ENCODE measurements at places on chromosomes 5 and 9.

DNA sequence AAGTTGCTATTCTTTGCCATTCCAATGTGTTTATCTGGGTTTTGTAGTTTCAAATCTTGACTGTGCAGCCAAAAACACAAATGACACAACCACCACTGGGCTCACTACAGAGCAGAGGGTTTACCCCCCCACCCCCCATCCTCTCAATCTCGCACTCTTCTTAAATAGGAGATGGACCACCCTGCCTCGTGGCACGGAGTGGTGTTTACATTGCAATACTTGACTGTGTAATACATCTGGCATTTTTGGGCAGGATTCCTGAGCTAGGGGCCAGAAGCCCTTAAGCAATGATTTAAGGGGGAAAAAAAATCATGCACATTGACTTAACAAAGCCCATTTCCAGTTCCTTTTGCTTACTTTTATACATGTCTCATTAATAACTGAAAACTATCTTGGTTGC is 19.0 kb downstream of the PTCH1 start:
- peak overlapping the region; percentile 43 for H3K4me3 ChIP-seq
- peaks cover 19% of the 10 kb centered on the region for H3K27me3 ChIP-seq
- H3K27ac ChIP-seq: no peak overlapping the region
- no peak for DNase-seq
- H3K4me1 ChIP-seq: peaks cover 36% of the 10 kb centered on the region

DNA sequence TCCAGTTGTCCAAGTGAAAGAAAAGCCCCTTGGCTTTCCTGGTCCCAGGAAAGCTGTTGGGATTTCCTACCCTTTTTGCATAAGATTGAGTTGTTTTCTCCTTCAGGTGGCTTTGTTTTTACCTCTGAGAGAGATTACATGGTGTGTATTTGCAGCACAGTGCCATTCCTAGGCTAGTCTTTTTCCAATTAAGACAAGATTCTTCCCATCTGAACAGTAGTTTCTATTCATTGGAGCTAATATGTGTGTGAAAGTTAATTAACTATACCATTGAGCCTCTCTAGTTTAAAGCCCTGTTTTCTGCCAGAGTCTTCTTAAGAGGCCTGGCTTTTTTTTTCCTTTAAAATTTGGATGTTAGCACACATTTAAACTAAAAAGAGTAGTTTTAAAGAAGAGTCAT is 20.1 kb downstream of the MSANTD3 start:
- H3K27me3 ChIP-seq: no peaks in the 10 kb centered on the region
- no peak for DNase-seq
- H3K36me3 ChIP-seq: peaks cover 11% of the 10 kb centered on the region
- H3K4me3 ChIP-seq: no peak overlapping the region

DNA sequence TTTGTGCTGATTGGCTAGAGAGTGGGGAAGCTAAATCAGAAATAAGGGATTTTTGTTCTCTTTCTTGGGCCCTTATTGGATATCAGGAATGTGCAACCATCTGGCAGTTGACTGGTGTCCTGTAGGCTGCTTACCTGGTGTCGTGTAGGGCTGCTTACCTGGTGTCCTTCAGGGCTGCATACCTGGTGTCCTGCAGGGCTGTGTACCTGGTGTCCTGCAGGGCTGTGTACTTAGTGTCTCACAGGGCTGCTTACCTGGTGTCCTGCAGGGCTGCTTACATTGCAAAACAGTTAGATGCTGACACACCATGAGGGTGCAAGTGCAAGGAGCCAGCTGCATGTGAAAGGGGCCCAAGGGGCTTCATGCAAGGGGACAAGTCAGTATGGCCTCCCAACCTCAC is 249.3 kb downstream of the ICE1 start:
- H3K27ac ChIP-seq: no peak overlapping the region
- H3K36me3 ChIP-seq: no peaks in the 10 kb centered on the region
- H3K27me3 ChIP-seq: peaks cover 7% of the 10 kb centered on the region
- H3K4me1 ChIP-seq: no peaks in the 10 kb centered on the region
- no peak for DNase-seq

DNA sequence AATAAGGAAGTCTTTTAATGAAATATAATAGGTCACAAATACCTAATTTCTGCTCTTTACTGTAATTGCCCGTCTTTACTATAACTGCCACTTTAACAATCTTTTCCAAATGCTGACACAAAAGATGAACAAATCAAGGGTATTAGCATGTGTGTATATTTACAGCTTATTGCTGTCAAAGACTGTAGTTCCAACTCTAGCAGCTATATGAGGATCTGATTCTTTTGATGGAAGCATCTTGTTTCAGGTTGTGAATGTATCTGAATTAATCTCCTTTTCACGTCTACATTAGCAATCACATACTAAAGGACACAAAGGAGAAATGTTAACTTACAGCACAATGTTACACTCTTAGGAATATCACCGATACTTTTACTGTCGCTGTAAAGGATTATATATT is 27.9 kb downstream of the RFX3 start:
- peak overlapping the region; percentile 61 for H3K27ac ChIP-seq
- H3K4me1 ChIP-seq: peaks cover 10% of the 10 kb centered on the region
- peaks cover 5% of the 10 kb centered on the region for H3K36me3 ChIP-seq

GRCh38 chr9:137255448-137256114 is 454 bp downstream of the NELFB start:
- DNase-seq: no peak
- peak overlapping the region; percentile 88 for H3K4me3 ChIP-seq
- H3K36me3 ChIP-seq: no peaks in the 10 kb centered on the region

GRCh38 chr5:19104948-19105347 is 883.1 kb downstream of the CDH18 start:
- H3K4me1 ChIP-seq: no peaks in the 10 kb centered on the region
- H3K4me3 ChIP-seq: no peak overlapping the region
- H3K27ac ChIP-seq: no peak overlapping the region
- H3K27me3 ChIP-seq: no peaks in the 10 kb centered on the region
- no peak for DNase-seq

- peaks cover 24% of the 10 kb centered on the region for H3K27me3 ChIP-seq
- peaks cover 2% of the 10 kb centered on the region for H3K36me3 ChIP-seq
- no peaks in the 10 kb centered on the region for H3K4me1 ChIP-seq
- H3K4me3 ChIP-seq: no peak overlapping the region
Measured at GRCh38 chr5:135517631-135518030, 18.1 kb downstream of the NEUROG1 start.

GRCh38 chr5:136073714-136074529 is 45.1 kb downstream of the TGFBI start:
- peaks cover 2% of the 10 kb centered on the region for H3K4me1 ChIP-seq
- H3K4me3 ChIP-seq: no peak overlapping the region
- H3K36me3 ChIP-seq: peaks cover 3% of the 10 kb centered on the region
- DNase-seq: no peak

- no peaks in the 10 kb centered on the region for H3K36me3 ChIP-seq
- no peak overlapping the region for H3K4me3 ChIP-seq
- H3K27ac ChIP-seq: no peak overlapping the region
- peaks cover 6% of the 10 kb centered on the region for H3K27me3 ChIP-seq
- DNase-seq: no peak
Measured at GRCh38 chr5:96459313-96460121, 26.5 kb upstream of the PCSK1 start.

DNA sequence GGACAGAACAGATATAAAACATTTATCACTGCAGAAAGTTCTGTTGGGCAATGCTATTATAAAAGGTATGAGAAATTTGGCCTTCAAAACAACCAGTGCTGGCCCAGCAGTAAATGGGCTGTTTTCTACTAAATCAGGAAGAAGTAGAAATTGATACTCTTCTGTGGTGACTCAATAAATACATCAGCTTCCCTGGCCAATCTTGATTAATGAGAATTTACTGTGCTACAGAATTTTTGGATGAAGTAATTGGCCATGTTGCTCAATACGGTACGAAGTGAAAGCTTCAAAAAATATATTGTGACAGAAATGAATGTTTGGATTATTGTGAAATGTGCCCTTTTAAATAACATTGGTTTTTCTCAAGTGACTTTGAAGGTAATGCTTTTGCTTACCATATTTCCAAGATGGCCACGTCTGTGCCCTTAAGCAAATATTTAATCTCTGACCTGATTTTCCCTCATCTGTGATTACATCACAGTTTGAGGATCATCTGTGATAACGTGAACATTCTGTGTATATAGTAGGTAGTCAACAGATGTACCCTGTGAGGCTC is 4.2 kb downstream of the DNAJA1 start:
- H3K27ac ChIP-seq: peak overlapping the region; percentile 76
- H3K4me1 ChIP-seq: peaks cover 44% of the 10 kb centered on the region
- no peak for DNase-seq
- peaks cover 8% of the 10 kb centered on the region for H3K36me3 ChIP-seq
- peak overlapping the region; percentile 39 for H3K4me3 ChIP-seq

DNA sequence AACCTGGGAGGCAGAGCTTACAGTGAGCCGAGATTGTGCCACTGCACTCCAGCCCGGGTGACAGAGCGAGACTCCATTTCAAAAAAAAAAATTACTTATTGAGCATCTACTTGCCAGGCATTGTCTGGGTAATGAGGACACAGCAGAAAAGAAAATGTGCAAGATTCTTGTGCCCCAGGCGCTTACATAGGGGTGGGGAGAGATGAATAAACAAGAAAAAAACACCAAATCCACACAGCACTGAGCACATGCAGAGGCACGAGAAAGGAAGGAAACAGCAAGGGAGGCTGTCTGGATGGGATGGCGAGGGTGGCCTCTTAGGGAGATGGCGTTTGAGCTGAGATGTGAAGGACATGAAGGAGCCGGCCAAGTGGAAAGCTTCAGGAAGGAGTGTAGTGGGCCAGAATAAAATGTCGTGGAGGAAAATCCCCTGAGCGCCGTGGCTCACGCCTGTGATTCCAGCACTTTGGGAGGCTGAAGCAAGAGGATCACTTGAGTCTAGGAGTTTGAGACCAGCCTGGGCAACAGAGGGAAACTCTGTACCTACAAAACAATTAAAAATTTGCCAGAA is 13.9 kb downstream of the DYNC2I2 start:
- H3K36me3 ChIP-seq: no peaks in the 10 kb centered on the region
- H3K4me3 ChIP-seq: no peak overlapping the region
- H3K4me1 ChIP-seq: peaks cover 3% of the 10 kb centered on the region
- H3K27me3 ChIP-seq: no peaks in the 10 kb centered on the region
- H3K27ac ChIP-seq: peak overlapping the region; percentile 67

GRCh38 chr9:14978022-14979000 is 68.1 kb upstream of the FREM1 start:
- no peak overlapping the region for H3K4me3 ChIP-seq
- no peak overlapping the region for H3K27ac ChIP-seq
- H3K4me1 ChIP-seq: no peaks in the 10 kb centered on the region
- H3K27me3 ChIP-seq: no peaks in the 10 kb centered on the region
- no peak for DNase-seq
- H3K36me3 ChIP-seq: peaks cover 3% of the 10 kb centered on the region

DNA sequence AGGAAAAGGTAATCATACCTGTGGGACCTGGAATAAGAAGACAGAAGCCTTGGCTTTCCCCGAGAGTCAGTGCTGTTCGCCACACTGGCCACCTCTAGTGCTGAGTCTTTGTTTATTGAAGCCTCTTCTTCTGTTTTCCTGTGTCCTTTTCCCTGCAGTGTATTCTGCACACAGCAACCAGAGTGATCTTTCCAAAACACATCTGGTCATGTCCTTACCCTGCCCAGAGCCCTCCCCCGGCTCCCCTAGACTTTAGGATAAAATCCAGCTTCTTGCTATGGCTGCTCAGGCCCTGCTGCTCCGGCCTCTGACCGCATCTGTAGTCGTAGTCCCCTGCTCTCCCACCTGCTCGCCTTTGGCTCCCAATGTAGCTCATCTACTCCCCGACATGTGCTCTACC is 28.3 kb downstream of the GALNT10 start:
- H3K36me3 ChIP-seq: peaks cover 5% of the 10 kb centered on the region
- no peaks in the 10 kb centered on the region for H3K27me3 ChIP-seq
- no peak overlapping the region for H3K4me3 ChIP-seq
- H3K27ac ChIP-seq: peak overlapping the region; percentile 95

DNA sequence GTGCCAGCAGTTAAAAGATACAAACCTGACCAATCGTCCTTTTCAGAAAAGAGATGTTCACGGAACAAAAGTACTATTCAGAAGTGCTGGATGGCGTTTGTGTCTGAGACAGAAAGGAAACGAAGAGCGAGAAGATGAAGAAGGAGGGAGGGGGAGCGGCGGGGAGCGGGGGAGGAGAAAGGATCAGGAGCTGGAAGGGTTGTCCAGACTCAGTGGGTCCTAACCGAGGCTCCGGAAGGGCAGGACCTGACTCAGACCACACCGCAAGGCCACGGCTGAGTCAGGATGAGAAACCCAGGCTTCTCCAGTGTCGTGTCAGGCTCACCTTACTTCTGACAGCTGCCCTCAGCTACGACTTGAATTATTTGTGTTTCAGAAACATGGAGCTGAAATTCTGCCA is 46.2 kb downstream of the PAX5 start:
- H3K27me3 ChIP-seq: peaks cover 57% of the 10 kb centered on the region
- DNase-seq: no peak
- no peak overlapping the region for H3K4me3 ChIP-seq
- H3K27ac ChIP-seq: no peak overlapping the region
- peaks cover 4% of the 10 kb centered on the region for H3K36me3 ChIP-seq

GRCh38 chr5:150058480-150059126 is 27.8 kb downstream of the CSF1R start:
- no peak for DNase-seq
- no peak overlapping the region for H3K4me3 ChIP-seq
- peaks cover 7% of the 10 kb centered on the region for H3K4me1 ChIP-seq
- no peaks in the 10 kb centered on the region for H3K36me3 ChIP-seq
- H3K27me3 ChIP-seq: peaks cover 4% of the 10 kb centered on the region

DNA sequence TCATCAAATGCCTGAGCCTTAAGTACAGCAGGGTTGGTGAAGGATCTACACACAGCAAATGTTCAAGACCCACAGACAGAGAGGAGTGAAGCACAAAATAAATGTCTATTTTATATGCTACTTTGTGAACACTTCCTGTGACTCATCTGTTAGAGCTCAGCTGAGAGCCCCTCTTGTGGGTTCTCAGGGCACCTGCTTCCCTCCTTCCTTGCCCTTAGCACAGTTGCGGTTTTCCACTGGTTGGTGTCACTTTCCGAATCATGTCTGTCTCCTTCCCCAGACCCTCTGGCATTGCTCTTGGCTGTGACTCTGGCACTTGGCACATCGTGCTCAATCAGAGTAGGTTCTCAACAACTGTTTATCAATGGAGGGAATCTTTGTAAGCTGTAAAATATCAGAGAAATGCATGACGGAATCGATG is 128.5 kb upstream of the STC2 start:
- no peak overlapping the region for H3K4me3 ChIP-seq
- peaks cover 50% of the 10 kb centered on the region for H3K27me3 ChIP-seq
- DNase-seq: no peak
- no peaks in the 10 kb centered on the region for H3K4me1 ChIP-seq
- no peak overlapping the region for H3K27ac ChIP-seq

- no peak for DNase-seq
- no peak overlapping the region for H3K4me3 ChIP-seq
- H3K36me3 ChIP-seq: no peaks in the 10 kb centered on the region
- peaks cover 16% of the 10 kb centered on the region for H3K4me1 ChIP-seq
Measured at GRCh38 chr9:137083394-137084004, 3.3 kb upstream of the MAN1B1 start.

GRCh38 chr9:134214386-134214765 is 50.0 kb upstream of the RNU6ATAC start:
- no peak for DNase-seq
- H3K4me3 ChIP-seq: no peak overlapping the region
- no peaks in the 10 kb centered on the region for H3K27me3 ChIP-seq
- no peak overlapping the region for H3K27ac ChIP-seq
